ENCODE measurements at places on chromosomes 11 and 22.

- H3K4me3 ChIP-seq, result no peak overlapping the region
- H3K4me1 ChIP-seq, result no peaks in the 10 kb centered on the region
Measured at GRCh38 chr11:95372097-95372656, 141.2 kb upstream of the SESN3 start.

GRCh38 chr11:304915-305843 lies 2.4 kb upstream of the IFITM2 start:
- peaks cover 7% of the 10 kb centered on the region for H3K4me1 ChIP-seq
- DNase-seq, result no peak

DNA sequence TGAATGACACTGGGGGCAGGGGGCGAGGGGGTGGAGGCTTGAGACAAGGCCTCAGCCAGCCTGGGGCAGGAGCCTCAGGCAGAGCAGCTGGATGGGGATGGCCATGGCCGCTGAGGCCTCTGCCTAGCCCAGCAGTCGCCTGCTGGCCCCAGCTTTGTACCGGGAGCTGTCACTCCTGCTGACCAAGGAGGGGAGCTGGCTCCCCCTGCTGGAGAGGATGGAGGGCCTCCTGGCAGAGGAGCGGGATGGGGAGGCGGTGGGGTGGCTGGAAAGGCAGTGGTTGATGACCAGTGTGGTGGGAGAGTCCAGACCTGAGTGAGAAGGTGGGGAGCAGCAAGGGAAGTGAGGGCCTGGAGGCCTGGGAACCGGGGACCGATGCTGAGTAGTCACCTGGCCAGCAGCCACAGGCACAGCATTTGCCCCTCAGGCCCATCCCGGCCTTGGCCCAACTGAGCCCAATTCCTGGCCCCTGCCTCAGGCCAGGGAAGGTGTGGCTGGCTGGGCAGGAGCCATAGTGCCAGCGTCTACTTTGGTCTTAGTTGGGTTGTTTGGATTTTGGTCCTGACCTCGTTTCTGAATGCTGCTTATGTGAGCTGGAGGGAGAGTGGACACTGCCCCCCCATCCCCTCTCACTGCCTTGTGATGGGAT lies 6.0 kb upstream of the SUSD2 start:
- no peaks in the 10 kb centered on the region for H3K4me1 ChIP-seq
- DNase-seq, result no peak
- no peaks in the 10 kb centered on the region for H3K27me3 ChIP-seq
- H3K27ac ChIP-seq, result no peak overlapping the region
- no peak overlapping the region for H3K4me3 ChIP-seq

DNA sequence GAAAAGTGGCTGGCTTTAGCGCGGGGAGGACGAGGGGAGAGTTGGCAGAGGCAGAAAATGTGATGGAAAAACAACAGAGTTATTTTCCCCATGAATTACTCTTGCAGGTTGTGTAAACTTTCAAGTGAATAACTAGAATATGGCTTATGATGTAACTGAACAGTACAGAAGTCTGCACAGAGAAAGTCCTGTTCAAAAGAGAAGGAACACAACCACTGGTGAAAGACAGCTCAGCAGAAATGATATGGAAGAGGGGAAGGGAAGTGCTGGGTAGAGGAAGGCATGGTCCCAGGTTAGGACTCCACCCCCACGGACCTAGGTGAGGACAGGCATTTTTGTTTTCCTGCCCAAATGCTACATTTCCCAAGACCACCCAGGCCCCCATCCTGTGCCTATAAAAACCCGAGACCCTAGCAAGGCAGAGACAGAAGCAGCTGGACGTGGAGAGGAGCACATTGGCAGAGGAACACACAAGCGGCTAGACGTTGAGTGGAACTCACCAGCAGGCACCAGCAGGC lies 77.7 kb downstream of the MAML2 start:
- no peak overlapping the region for H3K4me3 ChIP-seq
- H3K27me3 ChIP-seq, result no peaks in the 10 kb centered on the region
- H3K27ac ChIP-seq, result peak overlapping the region; percentile 68
- H3K36me3 ChIP-seq, result no peaks in the 10 kb centered on the region
- H3K4me1 ChIP-seq, result peaks cover 27% of the 10 kb centered on the region

DNA sequence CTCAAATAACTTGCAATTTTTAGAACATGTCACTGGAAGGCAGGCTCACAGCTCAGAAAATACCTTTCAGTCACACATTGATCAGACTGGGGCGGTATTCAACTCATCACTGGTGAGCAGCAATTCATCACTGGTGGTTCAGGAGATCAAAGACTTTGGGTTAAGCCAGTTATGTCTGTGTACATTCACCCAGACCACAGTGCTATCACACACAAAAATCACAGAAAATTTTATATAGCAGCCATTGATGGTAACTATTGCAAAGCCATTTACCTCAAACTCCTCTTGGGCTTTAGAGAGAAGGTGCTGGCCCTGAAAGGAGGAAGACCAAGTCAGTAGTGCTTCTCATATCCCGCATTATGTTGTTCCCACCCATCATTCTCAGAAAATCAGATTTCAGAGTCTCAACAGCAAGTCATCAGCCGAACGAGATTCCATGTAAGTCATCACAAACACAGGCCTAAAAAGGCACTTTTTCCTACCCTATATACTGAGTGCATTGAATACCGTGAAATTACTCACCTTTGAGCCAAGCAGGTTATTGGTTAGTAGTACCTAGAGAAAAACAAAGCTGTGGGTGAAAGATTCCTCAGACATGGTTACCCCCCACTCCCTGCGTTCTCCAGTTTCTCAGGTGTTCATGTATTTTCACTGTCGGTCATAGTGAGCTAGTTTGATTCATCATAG lies 14.0 kb upstream of the WDR74 start:
- H3K36me3 ChIP-seq, result peaks cover 47% of the 10 kb centered on the region
- H3K27me3 ChIP-seq, result no peaks in the 10 kb centered on the region
- H3K4me3 ChIP-seq, result peak overlapping the region; percentile 87
